ENCODE measurements at places on chromosomes 1 and 21.

DNA sequence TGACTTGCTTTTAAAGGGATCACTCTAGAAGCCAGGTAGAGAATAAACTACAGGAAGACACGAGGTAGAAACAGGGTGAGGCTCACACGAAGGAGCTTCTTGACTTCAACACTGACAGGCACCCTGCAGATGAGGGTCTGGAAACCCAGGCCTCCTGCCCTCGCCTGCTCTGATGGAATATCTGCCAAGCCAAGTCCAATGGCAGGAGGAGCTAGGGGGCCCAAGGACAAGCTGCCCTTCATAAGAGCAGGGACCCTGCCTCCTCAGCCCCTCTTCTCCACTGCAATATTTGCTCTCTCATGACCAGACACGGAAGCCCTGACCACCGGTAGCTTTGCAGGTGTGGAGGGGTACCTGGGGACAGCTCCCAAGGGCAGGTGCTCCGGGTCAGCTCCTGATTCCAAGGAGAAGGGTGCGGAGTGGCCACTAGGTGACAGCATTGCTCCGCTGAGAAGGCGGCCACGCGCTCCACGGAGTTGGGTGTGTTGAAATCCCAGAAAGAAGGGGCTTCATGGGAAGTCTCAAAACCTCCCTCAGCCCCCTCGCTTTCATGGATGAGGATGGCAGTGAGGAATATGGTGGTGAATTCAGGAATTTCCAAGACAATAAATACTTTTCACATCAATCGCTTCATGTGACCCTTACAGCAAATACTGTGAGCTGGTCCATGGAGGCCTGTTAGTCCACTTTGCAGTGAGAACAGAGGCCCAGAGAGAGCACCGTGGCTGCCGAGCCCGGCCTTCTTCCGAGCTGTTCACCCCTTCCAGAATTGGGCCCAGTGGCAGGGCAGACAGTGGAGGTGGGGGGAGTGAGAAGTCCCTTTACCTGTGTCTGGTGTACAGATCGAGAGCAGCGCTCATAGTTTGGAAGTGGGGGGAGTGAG is 33.2 kb upstream of the PAX7 start:
- DNase-seq, result peak; percentile 31

DNA sequence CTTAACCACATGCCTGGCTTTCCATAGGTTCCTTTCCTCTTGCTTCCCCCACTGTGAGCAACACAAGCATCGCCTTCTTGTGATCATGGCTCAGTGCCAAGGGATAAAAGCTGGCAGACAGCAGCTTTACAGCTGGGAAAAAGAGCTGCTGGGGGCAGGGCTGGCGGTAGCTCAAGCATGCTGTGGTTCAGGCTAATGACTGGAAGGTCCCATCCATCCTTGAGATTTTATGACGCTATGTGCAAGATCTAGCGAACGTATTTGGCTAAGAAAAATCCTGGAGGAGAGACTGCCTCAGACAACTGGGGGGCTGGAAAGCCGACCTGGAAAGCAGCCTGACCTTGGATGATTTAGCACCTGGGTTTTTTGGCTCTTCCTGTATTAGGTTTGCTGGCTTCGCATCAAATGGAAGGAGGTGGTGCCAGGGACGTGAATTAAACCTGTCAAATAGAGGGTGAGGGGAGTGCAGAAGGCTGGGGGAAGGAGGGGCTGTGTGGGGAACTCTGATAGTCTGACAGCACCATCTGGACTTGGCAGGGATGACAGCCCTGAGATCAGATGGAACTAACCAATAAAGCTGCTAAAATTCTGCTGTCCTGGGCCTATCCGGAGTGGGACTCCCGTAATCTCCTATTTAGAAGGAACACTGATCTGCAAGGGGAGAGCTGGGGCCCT is 34.8 kb downstream of the ZMYND12 start:
- DNase-seq, result peak; percentile 23

- DNase-seq, result no peak
Measured at GRCh38 chr1:198830412-198830811, 191.6 kb downstream of the PTPRC start.

GRCh38 chr1:59150577-59151386 is 146.1 kb upstream of the FGGY start:
- DNase-seq, result peak; percentile 66

DNA sequence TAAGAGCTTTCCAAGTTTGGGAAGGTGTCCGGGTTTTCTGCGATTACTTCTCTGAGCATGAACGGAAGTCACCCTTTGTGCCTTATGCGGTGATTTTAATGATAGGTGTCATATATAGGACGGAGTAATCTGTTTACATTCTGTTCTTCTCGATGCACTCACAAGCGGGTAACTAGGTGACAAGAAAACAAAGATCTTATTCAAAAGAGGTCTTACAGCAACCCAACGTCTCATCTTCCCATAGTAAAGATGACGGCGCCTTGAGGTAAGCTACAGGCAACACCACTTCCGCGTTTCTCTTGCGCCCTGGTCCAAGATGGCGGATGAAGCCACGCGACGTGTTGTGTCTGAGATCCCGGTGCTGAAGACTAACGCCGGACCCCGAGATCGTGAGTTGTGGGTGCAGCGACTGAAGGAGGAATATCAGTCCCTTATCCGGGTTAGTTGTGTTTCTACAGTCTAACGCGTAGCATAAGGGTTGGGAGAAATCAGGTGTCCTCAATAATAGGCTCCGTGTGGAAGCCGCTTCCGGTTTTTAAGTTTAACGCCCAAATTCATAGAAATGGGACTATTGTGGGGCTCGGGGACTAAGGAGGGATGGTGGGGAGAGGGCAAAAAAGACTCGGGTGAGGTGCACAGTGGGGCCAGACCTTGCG is at the start of gene UFC1:
UFC1 (plus strand) TSS at position 297 of the 656 bp plus-strand sequence; CDS start at position 317, 20 bp downstream.
- DNase-seq, result peak; percentile 76

GRCh38 chr1:31802190-31803150 is 13.4 kb downstream of the SPOCD1 start:
- DNase-seq, result no peak

- DNase-seq, result no peak
Measured at GRCh38 chr1:215766521-215766920, 199.4 kb downstream of the KCTD3 start.

DNA sequence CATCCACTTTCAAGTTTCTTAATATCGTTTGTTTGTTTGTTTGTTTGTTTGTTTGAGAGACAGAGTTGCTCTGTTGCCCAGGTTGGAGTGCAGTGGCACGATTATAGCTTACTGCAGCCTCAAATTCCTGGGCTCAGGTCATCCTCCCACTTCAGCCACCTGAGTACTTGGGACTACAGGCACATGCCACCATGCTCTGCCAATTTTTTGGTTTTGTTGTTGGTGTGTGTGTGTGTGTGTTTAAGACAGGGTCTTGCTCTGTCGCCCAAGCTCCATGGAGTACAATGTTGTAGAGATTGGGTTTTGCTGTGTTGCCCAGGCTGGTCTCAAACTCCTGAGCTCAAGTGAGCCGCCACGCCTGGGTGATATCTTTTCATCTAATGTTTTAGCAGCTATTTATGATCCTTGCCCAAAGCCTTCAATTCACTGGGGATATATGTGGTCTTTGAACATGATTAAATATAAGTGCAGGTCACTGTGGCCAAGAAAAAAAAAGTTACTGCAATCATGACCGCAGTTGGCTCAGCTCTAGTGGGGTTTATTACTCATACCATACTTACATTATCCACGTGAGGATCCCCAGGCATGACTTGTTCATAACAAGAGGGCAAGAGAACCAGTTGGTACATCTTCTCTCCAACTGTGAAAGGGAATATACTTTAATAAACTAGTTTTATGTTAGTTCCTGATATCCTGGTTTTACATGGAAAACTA is 8.0 kb downstream of the RRP1B start:
- no peak for DNase-seq

GRCh38 chr21:45796003-45796402 is 152.5 kb downstream of the PCBP3 start:
- no peak for DNase-seq

DNA sequence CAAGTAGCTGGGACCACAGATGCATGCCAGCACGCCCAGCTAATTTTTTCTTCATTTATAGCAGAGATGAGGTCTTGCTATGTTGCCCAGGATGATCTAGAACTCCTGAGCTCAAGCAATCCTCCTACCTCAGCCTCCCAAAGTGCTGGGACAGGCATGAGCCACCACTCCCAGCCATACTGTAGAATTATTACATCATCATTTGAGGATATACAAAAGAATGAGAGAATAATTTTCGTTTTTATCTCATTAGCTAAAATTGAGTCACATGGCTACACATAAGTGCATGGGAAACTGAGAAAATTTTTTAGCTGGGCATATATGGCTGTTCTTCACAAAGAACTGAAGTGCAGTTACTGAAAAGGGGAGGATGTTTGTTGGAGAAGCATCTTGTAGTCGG is 21.2 kb downstream of the STXBP3 start:
- no peak for DNase-seq

All from hematopoietic multipotent progenitor cell (in vitro differentiated cells).